NAMALWA (cell line): ENCODE measurements at places on chromosomes 2 and 18.

GRCh38 chr2:148903294-148903693 is 28.3 kb downstream of the KIF5C start:
- no peak for DNase-seq

DNA sequence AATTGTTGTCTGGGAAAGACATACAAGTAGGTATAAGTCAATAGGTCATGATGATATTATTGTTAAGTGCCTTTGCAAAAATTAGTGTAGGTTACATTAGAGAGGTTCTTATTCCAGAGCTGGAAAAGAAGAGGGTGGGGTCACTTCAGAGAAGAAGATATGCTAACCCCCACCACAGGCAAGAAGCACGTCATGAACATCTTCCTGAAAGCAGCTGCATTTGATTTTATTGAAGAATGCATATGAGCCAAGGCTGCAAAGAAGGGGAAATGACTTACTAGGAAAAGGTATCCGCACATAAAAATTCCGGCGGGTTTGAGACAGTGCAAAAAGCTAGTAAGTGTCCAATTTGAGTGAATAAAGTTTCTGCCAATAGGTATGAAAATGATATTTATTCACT is 195.3 kb upstream of the CDH2 start:
- DNase-seq: no peak

DNA sequence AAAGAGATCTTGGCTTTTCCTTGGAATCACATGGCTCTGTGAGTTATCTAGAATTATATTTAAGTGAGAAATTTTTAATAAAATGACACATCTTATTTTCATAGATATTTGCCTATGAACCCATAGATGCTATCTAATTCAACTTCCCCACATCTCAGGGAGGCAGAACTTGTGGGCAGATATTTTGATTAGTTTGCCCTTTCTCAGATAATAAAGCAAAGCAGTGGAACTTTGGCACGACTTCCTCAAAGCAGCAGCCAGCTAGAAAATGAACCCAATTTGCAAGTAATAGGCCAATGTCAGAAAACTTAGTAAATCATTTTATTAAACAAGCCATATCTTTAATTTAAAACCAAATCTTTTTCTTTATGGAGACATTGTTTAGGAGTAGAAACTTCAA is 32.7 kb downstream of the RAB27B start:
- DNase-seq: no peak

DNA sequence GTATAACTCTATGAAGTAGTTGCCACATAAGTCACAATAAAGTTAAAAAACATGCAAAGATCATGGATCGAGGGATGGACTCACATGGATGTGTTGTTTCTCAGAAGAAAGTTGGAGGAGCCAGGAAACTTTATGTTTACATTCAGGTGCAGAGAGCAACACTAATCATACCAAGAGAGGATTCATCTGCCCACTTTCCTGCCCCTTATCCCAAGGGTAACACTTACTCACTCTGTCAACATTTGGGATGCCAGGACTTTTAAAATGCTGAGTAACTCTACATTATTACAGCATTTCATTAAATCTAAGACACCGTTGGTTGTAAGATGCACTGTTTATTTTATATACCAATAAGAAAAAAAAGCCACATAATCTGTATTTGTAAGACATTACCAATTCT is 170.4 kb downstream of the KCNE4 start:
- DNase-seq: no peak

DNA sequence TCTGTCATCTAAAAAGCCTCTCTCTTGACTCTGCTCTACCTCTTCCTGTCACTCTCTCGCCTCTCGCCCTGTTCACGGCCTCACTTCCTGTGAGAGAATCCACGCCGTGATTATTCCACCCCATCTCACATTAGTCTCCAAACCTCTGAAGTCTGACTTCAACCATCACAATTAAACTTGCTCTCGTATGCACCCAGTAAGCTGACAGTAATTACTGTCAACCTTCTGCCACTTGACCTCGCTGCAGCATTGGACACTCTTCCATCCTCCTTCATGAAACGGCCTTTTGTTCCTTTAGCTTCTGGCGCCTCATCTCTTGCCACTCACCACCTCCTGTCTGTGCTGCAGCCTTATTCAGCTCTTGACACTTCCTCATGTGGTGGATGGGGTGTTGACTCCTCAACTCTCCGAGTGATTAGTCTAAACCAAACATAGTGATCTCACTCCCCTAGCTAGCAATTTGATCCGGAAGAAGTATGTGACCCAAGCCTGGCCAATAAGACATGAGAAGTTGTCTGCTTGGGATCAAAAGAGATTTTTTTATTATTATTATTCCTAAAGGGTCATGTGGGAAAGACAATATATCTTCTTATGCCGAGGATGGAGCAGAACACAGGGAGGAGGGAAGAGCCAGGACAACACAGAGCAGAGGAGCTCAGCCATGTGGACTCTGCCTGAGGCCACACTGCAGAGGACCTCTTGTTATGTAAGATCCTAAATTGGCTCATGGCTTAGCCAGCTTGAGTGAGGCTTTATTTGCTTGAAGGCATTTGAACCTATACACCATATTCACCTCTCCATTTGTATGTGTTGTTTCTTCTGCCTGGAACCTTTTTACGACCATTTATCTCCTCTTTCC is 38.4 kb upstream of the MYO1B start:
- no peak for DNase-seq

GRCh38 chr2:216474925-216475670 is 23.5 kb upstream of the RPL37A start:
- no peak for DNase-seq

DNA sequence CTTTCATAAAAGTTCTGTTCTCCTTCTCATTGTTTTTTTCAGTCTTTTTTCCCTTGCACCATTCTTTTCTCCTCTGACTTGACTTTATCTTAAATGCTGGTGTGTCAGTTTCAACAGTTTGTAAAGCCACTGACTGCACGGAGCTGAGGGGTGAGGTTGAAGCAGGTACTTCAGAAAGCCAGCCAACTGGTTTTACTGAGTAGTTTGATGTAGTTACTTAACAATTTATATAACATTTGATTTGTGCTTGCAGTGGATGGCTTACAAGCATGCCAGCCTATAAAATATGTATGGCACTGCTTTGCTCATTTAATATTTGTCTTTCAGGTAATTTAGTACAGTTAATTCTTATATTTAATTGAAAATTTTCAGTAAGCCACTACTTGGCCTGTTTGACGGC is 55.4 kb downstream of the FAM171B start:
- no peak for DNase-seq
